ENCODE measurements at places on chromosomes 4 and X. TPM values are rescaled to one million over a fixed set of nuclear protein-coding genes. Genes with fewer than 3 reads are reported as not detected.
A peak's percentile ranks its signal among the peaks of the same experiment; 100 is the strongest.

The ABCG2 gene
- total RNA-seq, result 45.6 TPM

DNA sequence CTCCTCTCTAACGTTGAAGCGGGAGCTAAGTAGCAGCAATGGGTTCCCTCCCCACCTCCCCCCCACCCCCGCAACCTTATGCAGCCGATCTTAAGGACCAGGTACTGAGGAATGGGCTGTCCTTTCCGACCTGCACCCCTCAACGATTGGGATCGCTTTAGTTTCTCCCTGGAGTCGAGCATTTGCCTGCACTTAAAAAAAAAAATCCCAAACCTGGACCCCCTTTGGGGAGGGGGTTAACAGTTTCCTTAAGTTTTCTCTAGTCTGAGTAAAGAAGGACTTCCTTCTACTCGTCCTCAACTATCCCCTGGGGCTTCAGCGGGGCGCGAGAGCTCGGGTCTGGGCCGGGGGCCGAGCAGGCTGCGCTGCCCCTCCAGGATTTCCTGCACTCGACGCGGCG lies 25.7 kb upstream of the BCORL1 start:
- peak overlapping the region; percentile 15 for H3K4me3 ChIP-seq
- peak overlapping the region; percentile 55 for H3K27ac ChIP-seq
- H3K27me3 ChIP-seq, result no peaks in the 10 kb centered on the region
- H3K4me1 ChIP-seq, result no peaks in the 10 kb centered on the region
- no peaks in the 10 kb centered on the region for H3K36me3 ChIP-seq

DNA sequence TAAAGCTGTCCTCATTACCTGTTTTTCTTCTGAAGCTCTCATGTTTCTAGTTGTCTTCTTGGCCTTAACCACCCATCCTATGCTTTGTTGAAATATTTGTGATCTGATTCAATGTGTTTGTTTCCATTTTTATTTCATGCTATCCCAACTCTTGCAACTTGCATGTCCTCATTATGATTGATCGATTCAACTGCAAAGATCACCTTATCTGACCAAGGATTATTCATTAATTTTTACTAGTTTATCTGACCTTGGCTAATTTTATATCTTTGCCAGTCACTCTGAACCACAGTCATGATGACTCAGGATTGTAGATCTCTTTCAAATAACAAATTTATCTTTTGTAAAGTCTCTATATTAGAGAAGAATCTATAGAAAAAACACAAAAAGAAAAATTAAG lies 70.7 kb downstream of the UGT2A2 start:
- DNase-seq, result no peak
- no peaks in the 10 kb centered on the region for H3K36me3 ChIP-seq
- H3K4me3 ChIP-seq, result no peak overlapping the region
- H3K27ac ChIP-seq, result no peak overlapping the region
- H3K27me3 ChIP-seq, result no peaks in the 10 kb centered on the region

GRCh38 chr4:8410641-8411271 lies 29.8 kb downstream of the ACOX3 start:
- H3K36me3 ChIP-seq, result no peaks in the 10 kb centered on the region
- no peaks in the 10 kb centered on the region for H3K27me3 ChIP-seq
- no peak overlapping the region for H3K4me3 ChIP-seq
- H3K4me1 ChIP-seq, result no peaks in the 10 kb centered on the region
- H3K27ac ChIP-seq, result no peak overlapping the region
- peak; percentile 69 for DNase-seq

DNA sequence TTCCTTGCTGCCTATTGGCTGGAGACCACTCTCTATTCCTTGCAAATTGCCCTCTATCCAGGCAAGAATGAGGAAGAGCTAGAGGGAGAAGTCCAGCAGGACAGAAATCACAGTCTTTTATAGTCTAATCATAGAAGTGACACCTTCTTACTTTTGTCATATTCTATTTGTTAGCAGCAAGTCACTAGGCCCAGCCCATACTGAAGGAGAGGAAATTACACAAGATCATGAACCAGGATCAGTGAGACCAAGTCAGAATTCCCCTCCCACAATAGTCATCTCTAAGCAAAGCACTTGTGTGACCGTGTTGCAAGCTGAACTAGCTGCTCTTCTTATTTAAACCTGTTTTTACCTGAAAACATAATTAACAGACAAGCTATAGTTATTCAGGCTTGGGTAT lies 317.7 kb downstream of the INPP4B start:
- H3K27me3 ChIP-seq, result no peaks in the 10 kb centered on the region
- no peaks in the 10 kb centered on the region for H3K36me3 ChIP-seq
- DNase-seq, result no peak
- H3K4me1 ChIP-seq, result no peaks in the 10 kb centered on the region

DNA sequence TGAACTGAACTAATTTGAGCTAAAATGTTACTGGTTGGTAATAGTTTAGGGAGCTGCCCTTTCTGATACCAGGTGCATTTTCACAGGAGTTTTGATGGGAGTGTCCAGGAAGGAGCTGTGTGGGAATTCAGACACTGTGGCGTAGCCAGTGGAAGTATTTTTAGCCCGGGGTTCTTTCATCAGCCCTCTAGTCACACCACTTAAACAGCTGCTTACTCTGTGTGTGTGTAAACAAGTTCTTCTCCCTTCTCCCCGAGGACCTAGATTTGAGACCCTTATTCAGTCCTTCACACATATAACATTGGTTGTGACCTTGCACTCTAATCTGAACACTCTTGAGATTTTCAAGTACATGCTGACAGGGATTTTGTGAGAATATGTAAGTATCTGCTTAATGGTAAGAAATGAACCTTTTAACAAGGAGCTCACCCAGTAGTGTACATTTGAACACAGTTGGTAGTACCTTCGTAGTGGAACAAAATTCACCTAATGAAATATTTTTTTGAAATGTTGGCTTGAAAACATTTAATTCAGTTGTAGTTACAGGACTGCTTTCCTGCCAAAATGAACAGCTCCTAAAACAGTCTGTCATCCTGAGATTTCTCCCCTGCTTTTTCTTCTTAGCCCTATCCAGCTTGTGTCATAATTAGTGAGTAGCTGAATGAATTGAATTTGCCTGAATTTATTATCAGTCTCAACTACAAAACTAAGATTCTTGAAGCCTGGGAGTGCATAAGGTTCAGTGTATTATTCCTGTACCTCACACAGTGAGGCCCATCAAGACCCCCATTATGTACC lies 61.8 kb downstream of the BMPR1B start:
- H3K27ac ChIP-seq, result no peak overlapping the region
- H3K27me3 ChIP-seq, result no peaks in the 10 kb centered on the region
- H3K4me3 ChIP-seq, result no peak overlapping the region
- no peak for DNase-seq

Data from uterus (tissue), 4 donors.